ENCODE measurements at places on chromosomes 1 and 21. TPM values are rescaled to one million over a fixed set of nuclear protein-coding genes. Genes with fewer than 3 reads are reported as not detected.

FASLG gene
- not detected for total RNA-seq

DNA sequence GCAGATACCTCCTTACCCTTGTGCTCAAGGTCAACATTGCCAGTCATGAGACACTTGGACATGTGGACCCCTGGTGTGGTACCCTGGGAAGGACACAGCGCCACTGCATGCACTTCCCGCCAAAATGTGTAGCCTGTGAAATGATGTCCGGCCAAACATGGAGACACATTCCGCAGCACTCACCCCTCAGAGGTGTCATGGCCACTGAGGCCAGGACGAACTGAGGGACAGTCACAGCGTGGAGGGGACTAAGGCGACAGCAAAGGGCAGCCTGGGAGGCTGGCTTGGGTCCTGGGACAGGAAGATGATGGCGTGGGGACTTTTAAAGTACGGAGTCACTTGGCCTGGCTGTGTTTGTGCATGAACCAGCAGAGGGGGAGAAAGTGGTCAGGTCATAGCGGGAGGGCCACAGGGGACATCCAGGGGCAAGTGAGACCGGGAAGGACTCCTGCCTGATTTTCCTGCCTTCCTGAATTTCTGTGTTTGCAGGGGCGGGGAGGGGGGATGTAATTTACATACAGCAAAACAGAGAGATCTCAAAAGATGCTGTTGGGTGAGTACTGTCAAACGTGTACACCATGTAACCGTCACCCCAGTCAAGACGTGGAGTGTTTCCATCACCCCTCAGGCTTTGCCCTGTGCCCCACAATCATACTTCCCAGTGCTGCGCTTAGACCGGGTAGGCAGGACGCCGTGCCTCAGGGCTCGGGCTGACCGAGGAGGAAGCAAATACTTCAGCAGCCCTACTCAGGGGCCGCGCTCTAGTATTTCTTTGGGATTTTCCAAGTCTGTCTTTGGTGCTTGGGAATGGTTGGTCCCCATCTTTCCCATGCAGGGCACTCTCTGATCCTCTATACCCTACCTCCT, 45.2 kb downstream of the WDR4 start:
- DNase-seq: no peak

DNA sequence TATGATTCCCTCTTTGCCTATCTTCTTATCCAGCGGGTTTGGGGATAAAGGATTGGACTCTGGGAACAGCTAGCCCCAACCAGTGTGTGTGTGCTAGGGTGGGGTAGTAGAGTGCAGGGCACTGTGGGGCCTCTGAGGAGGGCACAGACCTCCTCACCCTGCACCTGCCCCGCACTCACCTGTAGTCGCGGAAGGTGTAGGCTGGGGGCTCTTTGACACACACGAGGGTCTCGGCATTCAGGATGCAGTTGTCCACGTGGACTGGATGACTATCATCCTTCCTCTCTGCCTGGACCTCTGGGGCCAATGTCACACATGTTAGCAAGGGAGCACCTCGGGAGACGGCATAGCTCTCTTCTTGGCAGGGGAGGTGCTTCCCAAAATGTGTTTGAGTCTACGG, 8.0 kb upstream of the CLDN19 start:
- DNase-seq: no peak

- no peak for DNase-seq
Measured at GRCh38 chr1:95431235-95431634, 197.2 kb downstream of the RWDD3 start.

DNA sequence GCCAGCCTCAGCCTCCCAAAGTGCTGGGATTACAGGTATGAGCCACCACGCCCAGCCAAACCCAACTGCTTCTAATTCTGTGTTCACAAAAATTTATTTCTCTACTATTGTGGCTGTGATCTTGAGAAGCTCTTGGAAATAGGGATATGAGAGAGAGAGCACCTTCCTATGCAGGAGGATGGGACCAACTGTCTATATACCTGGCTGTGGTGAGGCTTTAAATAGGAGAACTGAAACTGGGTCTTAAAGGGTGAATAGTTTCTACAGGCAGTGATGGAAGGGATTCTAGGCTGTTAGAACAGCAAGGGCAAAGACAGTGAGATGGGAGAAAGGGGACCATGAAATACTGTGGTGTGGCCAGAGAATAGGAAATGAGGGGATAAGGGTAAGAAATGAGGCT, 8.3 kb upstream of the PTCH2 start:
- no peak for DNase-seq

GRCh38 chr21:30486180-30486579, 1.1 kb downstream of the KRTAP19-2 start:
- no peak for DNase-seq

- no peak for DNase-seq
Measured at GRCh38 chr1:92831368-92831761, 475 bp upstream of the RPL5 start.

DNA sequence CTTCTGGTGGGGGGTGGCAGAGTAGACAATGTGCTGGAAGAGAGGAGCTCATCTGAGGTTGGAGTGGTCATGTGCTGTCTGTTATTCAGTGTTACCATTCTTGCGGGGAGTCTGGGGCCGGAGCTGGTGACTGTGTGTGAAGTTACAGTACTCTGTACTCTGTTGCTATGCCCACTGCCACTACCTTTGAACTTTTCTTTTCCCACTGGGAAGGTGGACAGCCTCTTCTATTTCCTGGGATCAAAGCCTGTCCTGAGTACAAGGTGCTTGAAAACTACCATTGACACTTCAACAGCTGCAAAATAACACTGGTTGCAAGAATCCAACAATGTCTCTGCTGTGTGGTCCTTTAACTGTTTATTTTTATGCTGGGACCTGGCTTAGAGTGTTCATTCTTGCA, 66.4 kb upstream of the ZNF326 start:
- DNase-seq: no peak

DNA sequence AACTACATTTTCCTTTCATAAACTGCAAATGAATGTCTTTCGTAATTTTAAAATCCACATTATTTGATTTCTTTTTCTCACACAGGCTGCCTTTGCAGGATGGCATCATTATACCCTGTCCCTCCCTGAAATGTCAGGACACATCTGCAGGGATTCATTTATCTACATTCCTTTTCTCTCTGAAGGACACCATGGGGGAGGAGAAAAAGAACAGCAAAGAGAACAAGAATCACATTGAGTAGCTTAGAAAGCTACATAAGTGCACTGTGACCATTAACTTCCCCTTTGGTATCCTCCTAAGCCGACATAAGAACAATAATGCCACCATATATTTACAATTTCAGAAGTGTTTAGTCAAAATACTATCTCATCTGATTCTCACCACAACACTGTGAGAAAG, 129.5 kb downstream of the PIGK start:
- DNase-seq: no peak

All from A172 (cell line).